ENCODE measurements at places on chromosomes 3 and 15. TPM values are rescaled to one million over a fixed set of nuclear protein-coding genes. Genes with fewer than 3 reads are reported as not detected.

DNA sequence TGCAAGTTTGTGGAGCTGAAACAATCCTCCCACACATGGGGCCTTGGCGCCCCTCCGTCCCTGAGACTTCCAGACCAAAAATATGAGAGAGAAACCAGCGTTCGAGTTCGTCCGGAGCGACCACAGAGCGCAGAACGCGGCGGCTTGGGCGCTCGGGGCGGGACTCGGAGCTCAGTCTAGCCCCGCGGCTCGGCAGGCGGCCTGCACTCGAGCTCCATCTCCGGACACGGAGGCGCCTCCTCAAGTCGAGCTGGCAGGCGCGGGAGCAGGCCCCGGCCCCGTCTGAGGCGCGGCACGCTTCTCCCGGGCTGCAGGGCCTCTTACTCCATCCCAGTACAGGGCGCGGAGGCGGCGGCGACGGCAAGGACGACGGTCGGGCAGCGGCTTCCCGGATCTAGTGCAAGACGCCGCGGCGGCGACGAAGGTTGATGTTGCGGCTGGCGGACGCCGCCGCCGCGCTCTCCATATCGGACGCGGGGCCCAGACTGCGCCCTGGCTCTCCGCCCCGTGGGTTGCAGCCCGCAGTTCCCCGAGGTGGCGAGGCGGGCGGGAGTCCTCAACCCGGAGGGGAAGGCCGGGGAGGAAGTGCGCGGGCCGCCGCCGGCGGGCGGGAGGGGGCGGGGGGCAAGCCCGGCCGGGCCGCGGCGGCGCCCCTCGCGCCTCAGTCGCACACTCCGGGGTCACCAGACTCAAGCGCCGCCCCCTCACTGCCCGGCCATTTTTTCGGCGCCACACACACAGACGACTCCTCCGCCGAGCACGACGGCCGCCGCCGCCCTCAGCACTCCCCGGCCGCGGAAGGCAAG lies 674 bp downstream of the MSL2 start:
- H3K4me1 ChIP-seq: peaks cover 20% of the 10 kb centered on the region
- peak overlapping the region; percentile 84 for H3K4me3 ChIP-seq
- no peaks in the 10 kb centered on the region for H3K27me3 ChIP-seq
- H3K27ac ChIP-seq: peak overlapping the region; percentile 100
- peak; percentile 95 for DNase-seq

DNA sequence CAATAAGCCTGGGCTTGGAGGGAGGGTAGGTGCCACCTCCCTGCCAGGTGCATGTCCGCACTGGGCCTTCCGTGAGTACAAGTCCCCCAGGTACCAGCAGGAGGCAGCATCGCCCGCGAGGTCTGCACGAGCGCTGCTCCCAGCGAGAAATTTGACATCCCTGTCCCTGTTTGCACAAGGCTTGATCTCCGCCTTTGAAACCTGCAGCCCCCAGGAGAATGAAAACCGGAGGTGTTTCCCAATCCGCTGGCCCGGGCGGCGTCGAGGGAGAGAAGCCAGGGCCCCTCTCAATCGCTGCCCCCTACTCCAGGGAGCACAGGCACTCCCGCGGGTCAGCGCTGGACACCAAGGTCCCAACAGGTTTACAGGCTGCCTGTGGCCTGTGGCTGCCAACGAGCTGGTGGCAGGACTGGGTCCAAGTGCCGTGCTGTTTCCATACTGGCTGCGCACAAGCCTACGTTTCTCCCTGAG lies 961 bp downstream of the HAPLN3 start:
- peaks cover 4% of the 10 kb centered on the region for H3K36me3 ChIP-seq
- peak overlapping the region; percentile 54 for H3K4me3 ChIP-seq
- DNase-seq: peak; percentile 76
- peaks cover 27% of the 10 kb centered on the region for H3K4me1 ChIP-seq
- no peak overlapping the region for H3K27ac ChIP-seq
- peaks cover 38% of the 10 kb centered on the region for H3K27me3 ChIP-seq

GRCh38 chr15:70127288-70127746 lies 29.6 kb upstream of the TLE3 start:
- no peaks in the 10 kb centered on the region for H3K36me3 ChIP-seq
- DNase-seq: peak; percentile 47
- no peak overlapping the region for H3K4me3 ChIP-seq
- no peaks in the 10 kb centered on the region for H3K27me3 ChIP-seq

GRCh38 chr3:194395212-194395611 lies 3.9 kb downstream of the GP5 start:
- H3K27ac ChIP-seq: peak overlapping the region; percentile 68
- H3K4me1 ChIP-seq: peaks cover 23% of the 10 kb centered on the region
- peaks cover 52% of the 10 kb centered on the region for H3K27me3 ChIP-seq
- no peak for DNase-seq

DNA sequence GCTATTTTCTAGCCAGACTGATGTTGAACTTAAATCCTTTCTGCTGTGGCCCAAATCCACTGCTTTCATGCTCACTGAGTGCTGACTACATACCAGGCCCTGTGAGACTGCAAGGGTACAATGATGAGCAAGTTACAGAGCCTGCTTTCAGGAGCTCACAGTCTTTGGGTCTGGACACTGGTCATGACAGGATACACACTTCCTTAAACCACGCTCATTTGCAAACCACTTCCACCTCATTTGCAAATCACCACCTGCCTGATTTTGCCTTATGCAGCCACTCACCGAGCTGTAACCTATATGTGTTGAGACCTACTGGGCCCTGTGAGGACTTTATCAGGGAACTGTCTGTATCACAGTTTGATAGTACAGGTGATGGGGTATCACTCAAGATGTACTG lies 50.2 kb upstream of the LRRC58 start:
- H3K27me3 ChIP-seq: no peaks in the 10 kb centered on the region
- DNase-seq: no peak
- no peaks in the 10 kb centered on the region for H3K4me1 ChIP-seq
- no peak overlapping the region for H3K27ac ChIP-seq
- no peak overlapping the region for H3K4me3 ChIP-seq

GCHFR gene
- 11.7 TPM for total RNA-seq

- no peak overlapping the region for H3K27ac ChIP-seq
- H3K27me3 ChIP-seq: no peaks in the 10 kb centered on the region
- H3K4me3 ChIP-seq: no peak overlapping the region
Measured at GRCh38 chr15:82018201-82018600, 27.6 kb downstream of the MEX3B start.

DNA sequence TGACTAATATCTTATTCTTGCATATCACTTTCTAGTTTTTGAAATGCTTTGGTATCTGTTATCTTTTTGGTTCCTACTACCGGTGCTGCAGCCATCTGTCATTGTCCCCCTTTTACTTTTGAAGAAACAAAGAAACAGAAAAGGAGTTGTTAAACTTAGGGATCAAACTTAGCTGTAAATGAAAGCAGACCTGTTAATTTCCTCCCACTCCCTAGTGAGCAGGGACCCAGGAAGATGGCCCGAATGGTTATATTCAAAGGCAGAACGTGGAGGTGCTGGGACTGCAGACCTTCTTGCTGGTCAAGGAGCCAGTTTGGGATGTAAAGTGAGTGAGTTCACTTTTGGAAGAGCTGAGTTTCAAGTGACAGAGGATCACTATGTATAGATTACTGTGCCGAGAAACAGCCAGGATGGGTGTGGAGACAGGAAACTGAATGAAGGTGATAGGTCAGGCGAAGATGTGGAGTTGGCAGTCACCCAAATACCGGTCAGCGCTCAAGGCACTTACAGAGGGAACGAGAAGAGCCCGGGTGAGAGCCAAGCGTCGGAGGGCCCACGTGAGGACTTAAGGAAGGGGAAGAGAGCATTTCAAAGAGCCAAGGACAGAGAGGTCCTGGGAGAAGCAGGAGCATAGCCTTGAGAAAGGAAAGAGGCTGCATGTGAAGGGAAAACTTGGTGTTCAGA lies 20.1 kb downstream of the KBTBD8 start:
- peak; percentile 35 for DNase-seq
- no peak overlapping the region for H3K4me3 ChIP-seq
- H3K27ac ChIP-seq: no peak overlapping the region
- H3K4me1 ChIP-seq: no peaks in the 10 kb centered on the region
- no peaks in the 10 kb centered on the region for H3K36me3 ChIP-seq

EIF5A2 gene
- total RNA-seq: 27.2 TPM

All from stomach (tissue), 19 donors.